Astrocyte of the spinal cord (primary cell): ENCODE measurements at places on chromosomes 13 and 19.
A peak's percentile ranks its signal among the peaks of the same experiment; 100 is the strongest.

DNA sequence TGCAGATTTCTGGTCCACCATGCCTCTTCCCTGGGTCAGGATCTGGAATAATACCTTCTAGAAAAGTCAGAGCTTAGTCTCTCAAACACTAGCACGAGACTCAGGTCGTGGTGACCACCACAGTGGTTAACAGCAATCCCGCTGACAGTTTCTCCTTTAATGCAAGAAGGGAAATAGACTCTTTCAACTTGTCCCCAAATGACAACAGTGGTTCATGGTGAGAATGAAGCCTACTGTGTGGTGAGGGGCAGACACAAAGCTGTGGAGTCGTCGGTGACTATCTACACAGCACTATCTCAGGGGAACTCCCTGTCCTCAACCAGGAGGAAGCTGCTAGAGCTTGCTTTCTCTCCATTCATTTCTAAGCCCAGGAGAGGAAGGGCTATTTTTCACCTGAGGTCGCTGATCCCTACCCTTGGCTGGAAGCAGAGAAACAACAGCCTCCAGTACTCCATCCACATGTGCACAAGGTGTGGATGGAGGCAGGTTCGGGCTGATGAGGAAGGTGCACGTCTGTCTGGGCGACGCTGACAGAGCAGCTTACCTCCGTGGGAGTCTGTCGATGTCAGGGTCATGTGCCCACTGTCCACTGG, 72.4 kb downstream of the STK24 start:
- no peak for DNase-seq

DNA sequence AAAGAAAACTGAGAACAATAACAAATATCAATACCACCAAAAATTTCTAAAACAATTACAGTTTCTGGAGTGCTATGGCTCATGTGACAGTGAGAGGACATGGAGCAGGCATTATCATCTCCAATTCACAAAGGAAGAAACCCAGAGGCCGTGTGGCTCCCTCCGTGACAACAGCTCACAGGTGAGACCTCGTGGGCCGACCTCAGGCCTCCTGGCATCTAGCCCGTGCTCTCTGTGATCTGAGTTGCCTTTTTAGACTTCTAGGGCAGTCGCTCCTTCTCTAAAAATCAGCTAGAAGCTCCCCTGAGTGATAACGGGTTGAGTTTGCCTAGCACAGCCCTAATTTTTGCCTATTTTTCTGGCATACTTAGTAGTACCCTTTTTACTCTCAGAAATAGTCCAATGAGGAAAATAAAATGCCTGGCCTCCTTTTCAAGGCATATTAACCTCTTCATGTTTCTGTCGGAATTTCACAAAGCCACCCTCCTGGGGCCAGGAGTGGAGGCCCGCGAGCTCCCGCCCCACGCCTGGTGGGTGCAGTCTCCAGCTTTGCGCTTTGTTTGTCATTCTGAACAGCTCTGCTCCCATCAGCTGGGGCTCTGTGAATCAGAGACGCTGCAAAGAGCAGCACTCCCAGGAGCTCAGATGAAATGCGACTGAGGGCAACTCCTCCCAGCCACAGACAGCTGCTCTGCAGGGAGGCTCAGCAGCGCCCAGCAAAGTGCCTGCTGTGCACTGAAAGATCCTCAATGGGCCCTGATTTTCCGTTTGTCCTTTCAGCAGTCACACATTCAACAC, 292.5 kb downstream of the UQCRFS1 start:
- no peak for DNase-seq

DNA sequence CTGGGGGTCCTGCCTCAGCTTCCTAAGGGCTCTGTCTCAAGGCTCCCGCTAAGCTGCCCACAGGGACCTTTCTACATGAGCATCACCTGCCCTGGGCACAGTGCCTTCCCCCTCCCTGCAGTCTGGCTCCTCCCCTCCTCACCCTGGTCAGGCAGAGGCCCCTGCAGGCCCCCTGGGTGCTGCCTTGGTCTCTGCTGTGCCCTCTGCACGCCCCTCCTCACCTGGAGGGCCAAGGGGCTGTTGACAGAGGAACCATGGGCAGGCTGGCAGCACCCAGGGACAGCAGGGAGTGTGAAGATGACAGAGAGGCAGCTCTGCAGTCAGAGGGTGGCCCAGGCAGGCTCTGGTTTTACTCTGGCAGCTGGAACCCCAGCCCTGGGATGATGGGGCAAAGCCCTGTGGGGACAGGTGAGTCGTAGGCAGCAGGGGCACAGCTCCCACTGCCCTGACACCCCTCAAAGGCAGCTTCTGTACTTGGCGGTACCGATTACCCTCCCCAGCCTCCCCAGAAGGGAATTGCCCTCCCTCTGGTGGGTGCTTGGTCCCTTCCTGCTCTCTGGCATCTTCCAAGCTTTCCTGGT, 43.1 kb downstream of the SUGP2 start:
- no peak for DNase-seq

DNA sequence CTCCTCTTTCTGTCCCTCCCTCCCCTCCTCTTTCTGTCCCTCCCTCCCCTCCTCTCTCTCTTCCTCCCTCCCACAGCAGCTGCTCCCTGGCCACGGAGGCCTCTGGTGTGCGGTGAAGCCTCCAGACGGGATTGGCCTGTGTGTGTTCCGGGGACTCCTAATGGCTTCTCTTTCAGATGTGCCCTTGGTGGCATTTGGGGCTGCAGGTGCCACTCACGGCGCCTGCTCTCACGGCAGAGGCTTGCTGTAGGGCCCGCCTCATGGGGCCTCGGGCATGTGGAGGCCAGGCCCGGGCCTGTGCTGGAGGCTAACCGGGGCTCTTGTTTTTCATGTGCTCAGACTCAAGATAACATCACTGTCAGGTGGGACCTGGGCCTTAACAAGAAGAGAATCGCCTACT, 20.9 kb downstream of the UPF1 start:
- DNase-seq = no peak

DNA sequence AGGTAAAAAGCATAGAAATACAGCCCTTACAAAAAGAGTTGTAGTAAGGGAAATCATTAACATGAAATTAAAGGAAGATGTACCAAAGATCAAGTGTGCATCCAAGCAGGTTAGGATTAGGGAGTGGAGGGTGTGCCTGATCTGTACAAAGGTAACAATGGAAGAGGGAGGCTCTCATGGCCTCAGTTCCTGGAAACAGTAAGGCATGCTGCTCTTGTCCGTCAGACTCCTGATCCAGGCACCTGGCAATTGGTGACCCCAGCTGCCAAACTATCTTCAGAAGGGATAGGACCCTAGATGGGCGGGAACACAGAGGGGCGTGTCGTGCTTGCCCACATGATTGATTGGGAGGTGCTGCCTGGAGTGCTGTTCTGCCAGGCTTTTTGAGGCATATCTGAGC, 4.5 kb downstream of the TEX26 start:
- no peak for DNase-seq

DNA sequence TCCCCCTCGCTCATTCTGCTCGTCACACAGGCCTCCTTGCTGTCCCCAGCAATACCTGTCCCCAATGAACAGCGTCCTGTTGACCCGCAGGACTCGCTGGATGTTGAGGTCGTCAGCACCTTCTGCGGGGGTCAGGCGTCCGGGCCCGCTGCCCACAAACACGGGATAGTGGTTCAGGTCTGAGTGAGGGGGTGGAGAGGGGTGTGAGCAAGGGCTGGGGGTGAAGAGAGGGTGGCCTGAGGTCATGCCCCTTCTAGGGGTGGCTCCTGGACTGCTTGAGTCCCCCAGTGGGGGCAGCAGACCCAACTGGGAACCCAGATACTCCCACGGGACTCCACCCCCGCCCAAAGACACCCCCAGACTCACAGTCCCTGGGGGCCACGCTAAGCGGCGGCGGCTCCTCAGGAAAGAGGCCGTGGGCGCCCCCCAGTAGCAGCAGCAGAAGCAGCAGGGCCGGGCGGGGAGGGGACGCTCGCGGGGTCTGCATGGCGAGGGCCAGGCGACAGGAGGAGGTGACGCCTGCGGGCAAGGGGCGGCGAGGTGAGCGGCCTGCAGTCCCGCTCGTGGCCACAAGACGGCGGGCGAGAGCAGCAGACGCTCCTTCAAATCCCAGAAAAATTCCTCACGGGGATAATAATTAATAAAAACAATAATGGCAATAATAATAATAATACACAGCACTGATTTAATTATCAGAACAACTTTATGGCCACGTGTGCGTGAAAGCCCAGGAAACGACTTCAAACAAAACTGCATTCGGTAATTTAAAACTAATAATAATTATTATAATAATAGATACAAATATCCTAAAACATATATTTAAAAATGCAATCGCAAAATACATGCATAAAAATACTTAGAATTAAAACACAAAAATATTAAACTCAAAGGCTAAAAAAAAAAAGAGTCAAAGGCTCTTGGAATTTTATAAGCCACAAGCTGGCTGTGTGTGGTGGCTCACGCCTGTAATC, 1.2 kb downstream of the SEMA6B start:
- no peak for DNase-seq

- no peak for DNase-seq
Measured at GRCh38 chr13:69288026-69288425, 819.6 kb upstream of the ATXN8OS start.

DNA sequence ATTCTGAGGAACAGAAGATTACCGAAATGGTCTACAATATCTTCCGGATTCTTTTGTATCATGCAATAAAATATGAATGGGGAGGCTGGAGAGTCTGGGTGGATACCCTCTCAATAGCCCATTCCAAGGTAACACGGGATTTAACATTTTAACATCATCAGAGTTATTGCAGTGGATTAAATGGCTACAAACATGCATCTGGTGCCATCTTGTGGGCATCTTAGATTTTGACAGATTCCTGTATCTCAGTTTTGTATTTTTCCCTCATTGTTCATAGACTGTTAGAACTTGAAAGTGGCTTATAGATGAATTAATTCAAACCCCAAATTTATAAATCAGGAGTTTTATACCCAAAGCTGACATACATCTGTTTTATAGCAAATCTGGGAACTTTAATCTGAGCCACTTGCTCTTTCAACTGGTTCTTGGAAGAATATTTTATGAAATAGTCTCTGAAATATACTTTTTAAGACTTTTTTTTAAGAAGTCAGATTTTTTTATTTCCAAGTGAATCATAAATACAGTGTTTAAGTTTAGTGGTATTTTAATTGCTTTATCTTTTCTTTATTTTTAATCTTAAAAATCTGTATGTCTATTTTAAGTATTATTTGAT, 215.2 kb downstream of the NBEA start:
- peak; percentile 67 for DNase-seq

GRCh38 chr19:35868172-35868822, at the start of gene APLP1:
TSS of gene APLP1 (plus strand) at chr19:35868574. CDS start at chr19:35868637, 63 bp downstream.
- DNase-seq = no peak

DNA sequence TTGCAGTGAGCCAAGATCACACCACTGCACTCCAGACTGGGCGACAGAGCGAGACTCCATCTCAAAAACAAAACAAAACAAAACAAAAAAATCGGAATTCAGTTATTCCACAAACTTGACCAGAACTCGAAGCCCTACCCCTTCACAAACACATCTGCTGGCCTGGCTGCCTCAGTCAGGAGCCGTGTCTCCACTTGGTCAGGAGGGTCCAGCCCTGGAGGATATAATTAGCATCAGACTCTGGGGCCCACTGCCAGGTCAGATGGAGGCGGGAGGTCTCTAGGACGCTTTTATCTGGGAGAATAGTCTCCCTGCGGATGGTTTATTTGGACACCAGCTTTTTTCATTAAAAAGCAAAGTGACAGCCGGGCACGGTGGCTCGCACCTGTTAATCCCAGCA, 8.0 kb downstream of the ELL start:
- DNase-seq = no peak

DNA sequence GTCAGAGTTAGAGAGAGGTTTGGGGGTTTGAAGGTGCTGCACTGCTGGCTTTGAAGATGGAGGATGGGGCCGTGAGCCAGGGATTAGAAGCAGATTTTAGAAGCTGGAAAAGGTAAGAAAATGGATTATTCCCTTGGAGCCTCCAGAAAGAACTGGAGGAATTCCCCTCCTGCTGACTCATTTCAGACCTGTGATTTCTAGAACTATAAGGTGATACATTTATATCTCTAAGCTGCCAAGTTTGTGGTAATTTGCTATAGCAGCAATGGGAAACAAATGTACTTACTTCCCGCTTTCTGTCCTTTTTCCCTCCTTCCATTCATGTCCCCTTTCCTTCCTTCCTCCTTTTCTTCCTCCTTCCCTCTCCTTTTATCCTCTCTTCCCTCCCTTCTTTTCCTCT, 78.5 kb upstream of the PCDH8 start:
- DNase-seq = no peak

DNA sequence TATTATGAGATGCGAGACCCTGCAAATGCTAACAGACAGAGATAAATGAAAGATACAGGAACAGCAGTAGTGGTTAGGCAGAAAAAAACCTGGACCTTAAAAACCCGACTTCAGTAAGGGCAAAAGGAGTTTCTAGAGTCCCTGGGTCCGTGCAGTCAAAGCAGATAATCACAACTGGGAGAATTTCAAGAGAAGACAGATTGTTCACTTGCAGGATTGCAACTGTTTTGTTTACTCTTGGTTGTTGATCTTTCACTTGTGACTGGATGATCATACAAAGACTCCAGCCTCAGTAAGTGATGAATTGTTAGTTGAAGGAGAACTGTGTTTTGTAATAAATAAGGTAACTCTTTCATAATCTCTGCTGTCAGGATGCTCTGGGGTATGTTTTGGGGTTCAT, 135.1 kb downstream of the GPC6 start:
- DNase-seq = no peak

DNA sequence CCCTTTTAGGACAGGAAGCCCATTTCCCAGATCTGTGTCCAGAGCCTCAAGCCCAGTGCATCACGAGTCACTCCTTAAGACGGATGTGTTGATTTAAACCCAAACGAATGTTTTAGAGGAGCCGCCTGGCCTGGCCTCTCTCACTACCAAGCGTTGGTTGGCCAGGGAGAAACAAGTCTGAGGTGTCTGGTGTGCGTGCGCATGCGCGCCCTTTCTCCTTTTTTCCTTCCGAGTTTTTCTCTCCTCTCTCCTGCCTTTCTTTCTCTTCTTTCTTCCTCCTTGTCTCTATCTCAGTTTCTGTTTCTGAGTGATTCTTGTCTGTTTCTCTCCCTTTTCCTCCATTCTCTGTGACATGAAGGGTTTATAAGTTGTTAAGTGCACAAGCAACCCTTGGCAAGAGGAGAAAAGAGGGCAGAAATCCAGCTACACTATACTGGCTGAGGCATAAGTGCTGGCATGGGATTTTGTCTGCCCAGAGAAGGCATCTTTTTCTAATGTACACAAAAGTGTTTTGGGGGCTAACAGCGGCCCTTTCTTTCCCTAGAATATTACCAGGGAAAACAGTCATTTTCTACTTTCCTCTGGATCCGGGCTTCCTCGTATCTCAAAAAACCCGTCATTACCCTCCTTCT, 170.5 kb downstream of the DNAJC15 start:
- no peak for DNase-seq

DNA sequence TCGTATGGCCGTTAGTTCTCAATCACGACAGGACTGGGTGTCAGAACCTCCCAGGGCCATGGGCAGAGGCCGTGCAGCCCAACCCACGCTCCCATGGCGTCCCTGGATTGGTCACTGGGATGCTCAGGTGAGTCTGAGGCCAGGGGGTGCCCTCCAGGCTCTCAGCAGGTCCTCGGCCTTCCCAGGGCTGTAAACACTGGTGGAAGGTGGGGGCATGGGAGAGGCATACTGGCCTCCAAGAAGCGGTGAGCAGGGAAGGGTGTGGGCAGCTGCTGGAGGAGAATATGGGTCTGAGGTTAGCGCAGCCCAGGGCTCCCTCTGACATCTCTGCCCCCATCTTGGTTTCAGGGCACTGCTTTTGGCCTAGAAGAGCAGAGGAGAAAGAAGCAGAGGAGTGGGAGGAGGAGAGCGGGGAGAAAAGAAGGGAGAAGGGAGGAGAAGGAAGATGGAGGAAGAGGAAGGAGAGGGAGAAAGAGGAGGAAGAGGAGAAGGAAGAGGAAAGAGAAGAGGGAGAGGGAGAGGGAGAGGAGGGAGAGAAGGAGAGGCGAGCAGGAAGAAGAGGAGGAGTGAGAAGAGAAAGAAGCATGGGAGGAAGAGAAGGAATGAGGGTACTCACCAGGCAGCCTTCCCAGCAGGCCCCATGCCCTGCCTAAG, 62.3 kb downstream of the CEBPG start:
- DNase-seq = no peak
